Inflammatory macrophage treated with lipopolysaccharide for 4 hours (primary cell): ENCODE measurements at places on chromosomes 2 and 18.

GRCh38 chr2:233822781-233823730 lies 31.3 kb downstream of the HJURP start:
- DNase-seq, result no peak

- peak; percentile 65 for DNase-seq
Observed at GRCh38 chr18:62453864-62454263, 69.0 kb upstream of the ZCCHC2 start.

DNA sequence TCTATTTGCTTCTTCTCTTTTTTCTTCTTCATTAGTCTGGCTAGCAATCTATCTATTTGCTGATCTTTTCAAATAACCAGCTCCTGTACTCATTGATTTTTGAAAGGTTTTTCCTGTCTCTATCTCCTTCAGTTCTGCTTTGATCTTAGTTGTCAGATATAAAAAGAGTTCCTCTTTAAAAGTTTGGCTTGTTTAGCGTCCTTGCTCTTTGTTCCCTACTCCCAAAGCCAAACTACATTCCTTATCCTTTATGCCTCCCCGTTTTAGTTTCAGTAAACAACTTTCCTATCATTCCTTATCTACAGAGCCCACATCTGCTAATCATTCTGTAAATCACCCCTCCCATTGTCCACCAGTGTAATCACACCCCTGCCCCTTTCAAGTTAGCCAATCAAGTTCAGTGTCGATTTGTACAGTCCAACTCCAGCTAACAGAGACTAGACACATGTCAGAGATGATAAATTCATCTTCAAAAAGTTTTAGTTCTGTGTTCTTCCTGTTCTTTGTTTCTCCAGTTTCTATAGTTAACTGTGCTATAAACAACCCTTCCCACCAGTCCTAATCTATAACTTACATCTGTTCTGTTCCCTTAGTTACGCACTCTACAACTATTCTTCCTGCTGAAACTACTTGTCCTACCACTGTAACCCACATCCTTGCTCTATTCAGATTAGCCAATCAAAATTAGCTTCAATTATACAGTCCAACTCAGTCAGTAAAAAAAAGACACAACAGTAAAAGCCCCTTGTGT lies 44.4 kb downstream of the TFPI start:
- no peak for DNase-seq

- no peak for DNase-seq
Observed at GRCh38 chr2:219428469-219428868, 6.2 kb upstream of the SPEG start.

- no peak for DNase-seq
Observed at GRCh38 chr2:195367809-195368208, 289.2 kb upstream of the SLC39A10 start.

DNA sequence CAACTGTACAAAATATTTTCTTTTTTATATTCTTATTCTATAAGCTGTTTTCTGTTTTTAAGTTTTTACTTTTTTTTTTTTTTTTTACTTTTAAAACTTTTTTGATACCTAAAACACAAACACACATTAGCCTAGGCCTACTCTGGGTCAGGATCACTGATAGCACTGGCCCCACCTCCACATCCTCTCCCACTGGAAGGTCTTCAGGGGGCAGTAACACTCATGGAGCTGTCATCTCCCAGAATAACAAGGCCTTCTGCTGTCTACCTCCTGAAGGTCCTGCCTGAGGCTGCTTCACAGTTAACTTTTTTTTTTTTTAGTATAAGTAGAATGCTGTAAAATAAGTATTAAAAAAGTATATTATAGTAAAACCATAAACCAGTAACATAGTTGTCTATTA lies 415.1 kb downstream of the PTPRM start:
- no peak for DNase-seq

- no peak for DNase-seq
Observed at GRCh38 chr2:86631846-86632485, 8.3 kb upstream of the RNF103 start.

DNA sequence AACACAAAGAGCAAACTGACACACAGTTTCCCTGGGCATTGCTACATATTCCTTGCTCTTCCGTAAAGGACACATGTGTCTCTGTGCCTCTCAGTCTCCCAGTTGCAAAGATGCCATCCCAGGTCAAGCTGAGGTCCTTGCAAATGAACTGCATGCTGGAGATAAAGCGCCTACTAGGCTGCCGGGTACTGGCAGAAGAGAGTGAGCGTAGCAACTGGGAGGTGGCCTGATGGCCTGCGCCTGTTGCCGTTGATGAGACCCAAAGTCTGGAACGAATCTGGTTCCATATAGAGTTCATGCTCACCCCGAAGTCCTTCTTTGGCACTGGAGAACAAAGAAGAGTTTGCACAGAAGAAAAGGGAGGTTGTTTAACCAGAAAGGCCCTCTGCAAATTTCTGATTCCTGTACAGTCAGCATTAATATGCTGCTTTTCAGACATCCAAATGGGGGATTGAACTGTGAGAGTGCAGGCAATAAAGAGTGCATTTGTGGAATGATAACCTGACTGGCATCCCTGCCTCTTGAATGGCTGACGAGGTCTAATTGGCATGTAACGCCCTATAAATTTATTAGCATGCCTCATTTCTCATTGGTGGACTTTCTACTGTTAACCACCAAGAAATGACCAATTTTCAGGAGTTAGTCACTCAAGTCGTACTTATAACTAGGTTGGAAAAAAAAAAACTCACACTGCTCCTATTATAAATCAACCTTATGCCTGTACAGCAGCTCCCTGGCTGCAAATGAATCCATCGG lies 78.7 kb downstream of the GBX2 start:
- no peak for DNase-seq

- DNase-seq, result peak; percentile 65
Observed at GRCh38 chr2:232568161-232568560, 17.7 kb downstream of the EIF4E2 start.

- DNase-seq, result peak; percentile 92
Observed at GRCh38 chr18:61738488-61738887, 154.3 kb downstream of the RNF152 start.

- no peak for DNase-seq
Observed at GRCh38 chr18:31801078-31801477, 40.4 kb upstream of the SLC25A52 start.

GRCh38 chr2:33135645-33136044 lies 188.9 kb downstream of the LTBP1 start:
- no peak for DNase-seq

DNA sequence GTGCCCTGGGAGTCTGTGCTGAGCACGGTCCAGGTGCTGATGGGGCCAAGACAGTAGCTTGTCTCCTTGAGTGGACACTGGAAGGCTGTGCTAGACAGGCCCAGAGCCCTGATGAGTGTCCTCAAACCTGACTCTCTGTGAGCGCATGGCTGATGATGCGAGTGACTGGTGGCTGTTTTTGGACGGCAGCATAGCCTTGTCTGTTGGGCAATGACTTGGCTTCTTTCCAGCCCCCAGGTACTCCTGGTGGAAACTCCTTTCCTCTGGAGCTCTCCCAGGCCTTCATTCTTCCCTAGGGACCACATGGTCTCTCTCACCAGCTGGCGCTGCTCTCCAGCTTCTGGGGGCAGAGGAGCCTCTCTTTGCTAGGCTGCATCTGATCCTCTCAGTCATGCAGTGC lies 207.6 kb upstream of the SMIM21 start:
- DNase-seq, result no peak

GRCh38 chr2:170142502-170142901 lies 35.4 kb upstream of the MYO3B start:
- DNase-seq, result no peak

- DNase-seq, result no peak
Observed at GRCh38 chr2:64052463-64053241, 33.4 kb upstream of the VPS54 start.

- peak; percentile 81 for DNase-seq
Observed at GRCh38 chr2:127404466-127405254, 13.6 kb upstream of the PROC start.

GRCh38 chr18:47334966-47335365 lies 83.5 kb upstream of the SKOR2 start:
- no peak for DNase-seq

DNA sequence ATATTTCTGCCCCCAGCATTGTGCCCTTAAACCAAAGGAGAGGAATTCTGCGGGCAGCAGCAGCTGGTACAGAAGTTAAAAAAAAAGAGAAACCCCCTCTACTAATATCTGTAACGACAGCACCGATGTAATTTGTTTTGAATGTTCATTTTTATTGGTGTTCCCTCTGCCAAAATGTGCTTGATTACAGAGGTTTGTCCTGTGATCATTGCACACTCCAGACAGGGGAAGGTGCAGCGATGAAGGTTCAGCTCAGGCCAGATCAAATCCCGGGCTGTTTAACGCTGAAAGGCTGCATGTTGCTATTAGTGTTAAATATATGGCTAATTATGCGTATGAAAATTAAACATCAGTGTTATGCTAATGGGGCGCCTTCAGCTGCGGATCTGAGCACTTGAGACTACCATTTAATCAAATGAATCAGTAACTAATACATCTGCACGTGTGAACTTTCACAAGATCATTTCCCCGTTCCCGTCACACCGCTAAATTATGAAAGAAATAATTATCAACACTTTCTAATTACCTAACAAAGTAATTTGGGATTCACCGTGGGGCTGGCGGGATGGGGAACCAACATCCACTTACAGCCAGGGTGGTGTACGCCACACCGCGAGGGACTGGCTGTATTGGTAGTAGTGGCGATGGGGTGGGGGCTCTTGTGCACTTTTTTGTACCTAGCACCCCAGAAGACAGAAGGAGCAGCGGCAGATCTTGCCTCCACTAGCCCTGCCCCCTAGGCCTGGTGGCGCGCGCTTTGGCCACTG lies 1.5 kb upstream of the DLX1 start:
- DNase-seq, result no peak

- no peak for DNase-seq
Observed at GRCh38 chr18:61274416-61274960, 58.7 kb upstream of the CDH20 start.

- no peak for DNase-seq
Observed at GRCh38 chr2:21841341-21841740, 717.6 kb downstream of the TDRD15 start.

DNA sequence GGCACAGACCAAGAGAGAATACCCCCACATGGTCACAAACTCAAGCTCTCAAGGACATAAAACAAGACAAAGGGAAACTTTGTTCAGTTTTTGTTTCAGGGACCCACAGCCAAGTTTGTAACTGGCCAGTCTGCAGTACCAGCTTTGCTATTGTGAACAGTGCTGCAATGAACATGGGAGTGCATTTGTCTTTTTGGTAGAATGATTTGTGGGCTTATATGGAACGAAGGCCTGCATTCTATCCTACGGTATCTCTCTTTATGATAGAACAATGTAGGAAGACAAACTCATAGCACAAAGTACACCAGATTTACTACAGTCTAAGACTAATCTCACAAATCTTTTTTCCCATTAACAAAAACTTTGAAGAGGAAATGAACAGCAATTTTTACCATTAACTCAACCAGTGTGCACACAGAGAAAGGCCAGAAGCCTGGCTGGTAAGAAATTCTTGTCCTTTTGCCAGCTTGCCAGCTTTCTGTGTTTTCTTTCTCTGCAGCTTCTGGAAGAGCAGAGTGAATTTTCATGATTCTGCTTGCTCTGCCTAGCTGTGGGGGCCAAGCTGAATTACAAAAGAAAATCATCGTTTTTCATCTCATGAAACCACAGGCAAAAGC lies 37.1 kb upstream of the FEZ2 start:
- no peak for DNase-seq

GRCh38 chr18:8351161-8351560 lies 258.1 kb upstream of the RAB12 start:
- no peak for DNase-seq

GRCh38 chr2:160753331-160753654 lies 259.7 kb upstream of the RBMS1 start:
- DNase-seq, result no peak

- DNase-seq, result no peak
Observed at GRCh38 chr2:158212301-158212700, 110.6 kb downstream of the UPP2 start.

DNA sequence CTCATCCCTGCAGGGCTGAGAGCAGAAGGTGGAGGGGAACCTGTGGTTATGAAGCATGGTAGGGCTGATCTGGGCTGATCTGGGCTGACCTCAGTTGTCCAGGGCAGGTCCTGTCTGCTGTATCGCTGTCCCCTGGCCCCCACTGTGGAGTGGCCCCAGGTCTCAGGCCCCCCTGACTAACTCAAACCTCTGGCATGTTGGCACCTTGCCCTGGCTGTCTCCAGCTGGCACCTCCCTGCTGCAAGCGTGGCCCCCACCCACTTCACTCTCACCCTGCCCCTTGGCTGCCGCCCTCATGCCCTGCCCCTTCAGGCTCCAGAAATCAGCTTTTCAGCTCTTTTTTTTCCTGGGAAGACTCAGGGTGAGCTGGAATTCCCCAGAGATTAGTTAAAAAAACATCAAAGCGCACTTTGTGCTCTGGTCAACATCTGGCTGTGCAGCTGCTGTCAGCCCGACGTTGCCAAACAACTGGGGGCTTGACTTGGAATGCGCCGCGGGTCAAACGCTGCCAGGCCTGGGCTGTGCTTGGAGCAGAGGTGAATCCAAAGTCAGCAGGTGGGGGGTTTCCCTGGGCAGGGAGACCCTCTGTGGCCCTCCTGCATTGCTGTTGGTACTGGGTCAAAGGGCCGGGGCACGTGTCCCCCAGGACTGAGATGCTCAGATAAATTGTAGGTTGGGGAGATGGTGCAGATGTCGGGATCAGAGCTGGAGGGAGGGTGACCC lies 173.8 kb upstream of the HDAC4 start:
- no peak for DNase-seq

DNA sequence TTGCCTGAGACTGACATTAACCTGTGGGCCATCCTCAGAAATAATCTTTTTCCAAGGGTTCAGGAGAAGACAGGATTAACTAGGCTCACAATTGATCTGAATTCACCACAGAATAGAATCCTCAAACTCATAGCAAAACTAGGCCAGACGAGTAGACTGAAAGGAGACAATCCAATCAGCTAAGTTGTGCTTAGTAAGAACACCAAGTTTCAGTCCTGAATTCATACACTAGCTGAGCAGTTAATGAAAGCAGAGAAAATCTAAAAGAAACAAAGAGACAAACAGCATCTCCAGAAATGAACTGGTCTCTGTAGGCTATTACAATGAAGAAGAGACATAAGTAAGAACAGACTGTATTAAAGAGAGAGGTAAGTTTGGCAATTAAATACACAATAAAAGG lies 89.5 kb downstream of the GORASP2 start:
- no peak for DNase-seq

- no peak for DNase-seq
Observed at GRCh38 chr2:212409560-212409959, 129.0 kb downstream of the ERBB4 start.

- no peak for DNase-seq
Observed at GRCh38 chr2:45178854-45179253, 169.6 kb upstream of the SIX2 start.
